ENCODE measurements at places on chromosomes 12 and 14.

- no peak for DNase-seq
Observed at GRCh38 chr12:95418142-95418541, 55.8 kb upstream of the METAP2 start.

- DNase-seq, result peak; percentile 99
Observed at GRCh38 chr14:23301288-23301968, 1.2 kb downstream of the PPP1R3E start.

- no peak for DNase-seq
Observed at GRCh38 chr14:68576496-68577244, 216.2 kb downstream of the ZFP36L1 start.

- DNase-seq, result peak; percentile 57
Observed at GRCh38 chr12:117111386-117111785, 12.2 kb upstream of the TESC start.

DNA sequence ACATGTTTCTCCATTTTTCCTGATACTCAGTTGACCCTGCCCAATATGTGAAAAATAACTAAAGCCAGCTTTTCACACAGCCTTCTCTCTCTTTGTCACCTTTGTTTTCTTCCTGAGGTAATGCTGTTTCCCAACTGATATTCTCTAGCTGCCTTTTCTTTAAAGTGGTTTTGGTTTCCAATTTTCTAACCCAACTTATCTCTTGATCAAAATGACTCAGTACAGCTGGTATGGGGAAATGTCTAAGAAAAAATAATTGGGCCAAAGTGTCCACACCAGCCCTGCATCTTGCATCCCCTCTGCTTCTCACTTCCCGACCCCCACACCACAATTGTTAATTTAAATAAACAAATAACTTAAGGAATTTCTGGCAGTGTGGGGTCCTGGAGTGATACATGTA lies 193.8 kb downstream of the SYT1 start:
- peak; percentile 41 for DNase-seq

- DNase-seq, result no peak
Observed at GRCh38 chr12:106506691-106507090, 76.1 kb upstream of the RFX4 start.

All from mesendoderm (in vitro differentiated cells).